ENCODE measurements at places on chromosomes 2 and 18.

DNA sequence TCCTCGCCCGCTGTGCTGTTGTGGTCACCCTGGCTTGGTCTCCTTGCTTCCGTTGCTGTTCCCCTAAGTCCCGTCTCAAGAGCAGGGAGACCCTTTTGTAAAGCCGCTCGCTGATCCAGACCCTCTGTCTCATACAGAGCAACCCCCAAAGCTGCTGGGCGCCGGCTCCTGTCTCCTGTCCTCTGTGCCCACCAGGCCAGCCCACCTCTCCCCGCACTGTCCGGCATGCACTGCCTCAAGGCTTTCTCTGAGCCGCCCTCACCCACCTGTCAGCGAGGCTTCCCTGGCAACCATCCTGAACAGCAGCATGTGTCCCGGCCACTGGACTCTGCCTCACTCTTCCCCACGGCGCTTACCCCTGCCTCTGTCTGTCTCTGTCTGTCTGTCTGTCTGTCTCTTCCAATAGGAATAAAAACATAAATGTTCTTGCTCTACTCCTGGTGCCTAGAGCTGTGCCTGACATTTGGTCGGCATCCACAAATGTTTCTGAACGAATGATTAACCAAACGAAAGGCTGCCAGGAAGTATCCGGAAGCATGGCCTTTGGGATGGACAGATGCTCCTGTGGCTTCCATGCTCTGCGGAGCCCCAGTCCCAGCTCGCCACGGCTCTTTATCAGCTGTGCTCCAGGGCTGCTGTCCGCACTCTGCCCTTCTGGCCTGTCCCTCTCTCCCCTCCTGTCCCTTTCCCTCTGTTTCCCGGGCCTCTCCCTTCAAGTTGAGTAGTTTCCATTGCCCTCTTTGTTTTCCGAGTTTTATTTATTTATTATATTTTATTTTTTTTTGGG is 7.8 kb downstream of the COLEC11 start:
- DNase-seq = no peak

DNA sequence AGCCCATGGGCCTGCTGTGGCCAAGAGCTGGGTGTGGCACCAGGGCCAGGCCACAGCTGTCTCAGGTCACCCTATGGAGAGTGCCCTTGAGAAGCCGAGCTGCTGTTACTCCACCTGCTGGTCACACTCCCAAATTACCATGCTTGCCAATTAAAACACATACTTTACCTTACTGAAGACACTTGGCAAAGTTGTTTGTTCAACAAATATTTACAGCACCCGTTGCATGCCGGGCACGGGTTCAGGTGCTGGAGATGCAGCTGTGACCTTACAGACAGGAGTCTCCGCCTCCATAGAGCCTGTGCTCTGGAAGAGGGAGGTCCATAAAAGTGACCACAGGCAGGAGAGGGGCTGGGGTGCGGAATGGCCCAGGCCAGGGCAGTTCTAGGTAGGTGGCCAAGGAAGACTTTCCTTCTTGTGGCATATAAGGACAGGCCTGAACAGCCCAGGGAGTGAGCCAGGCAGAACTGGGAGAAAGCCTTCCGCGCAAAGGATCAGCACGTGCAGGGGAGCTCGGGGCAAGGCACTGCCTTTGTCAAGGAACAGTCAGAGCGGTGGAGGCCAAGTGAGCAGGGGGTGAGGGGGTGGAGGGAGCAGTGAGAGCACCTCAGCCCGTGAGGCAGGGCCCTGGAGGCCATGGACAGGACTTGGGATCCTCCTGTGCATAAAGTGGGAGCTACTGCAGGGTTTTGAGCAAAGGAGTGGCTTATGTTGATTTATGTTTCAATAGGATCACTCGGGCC is 23.6 kb upstream of the RBM44 start:
- DNase-seq = no peak

GRCh38 chr2:66851449-66851872 is 416.5 kb downstream of the MEIS1 start:
- no peak for DNase-seq

GRCh38 chr18:46322411-46322891 is 218.3 kb downstream of the HAUS1 start:
- DNase-seq = no peak

DNA sequence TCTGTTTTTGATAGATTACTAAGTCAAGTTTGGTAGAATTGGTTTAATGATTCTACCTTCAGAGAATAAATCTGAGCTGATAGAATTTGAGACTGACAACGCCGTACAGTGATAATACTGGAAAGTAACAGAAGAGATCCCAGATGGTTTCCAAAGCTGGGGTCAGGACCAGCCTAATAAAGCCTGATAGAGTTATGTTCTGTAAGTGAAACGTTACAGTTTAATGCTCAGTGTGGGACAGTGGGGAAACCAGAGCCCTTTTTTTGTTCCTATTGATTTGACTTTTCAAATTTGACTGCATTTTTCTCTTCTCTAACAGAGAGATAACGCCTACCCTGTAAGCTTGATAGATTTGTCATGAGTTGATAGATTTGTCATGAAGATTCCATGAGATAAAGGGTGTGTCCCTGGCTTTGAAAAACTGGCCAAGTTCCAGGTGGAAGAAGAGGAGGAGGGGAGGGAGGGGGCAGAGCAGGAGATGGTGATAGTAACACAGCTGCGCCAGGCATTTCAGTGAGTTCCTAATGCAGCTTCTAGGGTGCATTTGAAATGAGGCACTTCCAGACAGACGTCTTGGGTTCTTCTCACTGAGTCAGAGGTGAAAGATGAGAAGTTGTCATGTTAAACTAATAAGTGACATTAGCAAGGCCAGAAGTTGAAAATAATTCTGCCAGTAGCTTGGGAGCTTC is 65.1 kb downstream of the CERS6 start:
- DNase-seq = no peak

- DNase-seq = no peak
These were observed 56.1 kb upstream of the NFE2L2 start for GRCh38 chr2:177320596-177320995.

- DNase-seq = no peak
These were observed 127.2 kb upstream of the SP5 start for GRCh38 chr2:170587922-170588321.

GRCh38 chr2:161873707-161874106 is 200.3 kb downstream of the DPP4 start:
- DNase-seq = no peak

DNA sequence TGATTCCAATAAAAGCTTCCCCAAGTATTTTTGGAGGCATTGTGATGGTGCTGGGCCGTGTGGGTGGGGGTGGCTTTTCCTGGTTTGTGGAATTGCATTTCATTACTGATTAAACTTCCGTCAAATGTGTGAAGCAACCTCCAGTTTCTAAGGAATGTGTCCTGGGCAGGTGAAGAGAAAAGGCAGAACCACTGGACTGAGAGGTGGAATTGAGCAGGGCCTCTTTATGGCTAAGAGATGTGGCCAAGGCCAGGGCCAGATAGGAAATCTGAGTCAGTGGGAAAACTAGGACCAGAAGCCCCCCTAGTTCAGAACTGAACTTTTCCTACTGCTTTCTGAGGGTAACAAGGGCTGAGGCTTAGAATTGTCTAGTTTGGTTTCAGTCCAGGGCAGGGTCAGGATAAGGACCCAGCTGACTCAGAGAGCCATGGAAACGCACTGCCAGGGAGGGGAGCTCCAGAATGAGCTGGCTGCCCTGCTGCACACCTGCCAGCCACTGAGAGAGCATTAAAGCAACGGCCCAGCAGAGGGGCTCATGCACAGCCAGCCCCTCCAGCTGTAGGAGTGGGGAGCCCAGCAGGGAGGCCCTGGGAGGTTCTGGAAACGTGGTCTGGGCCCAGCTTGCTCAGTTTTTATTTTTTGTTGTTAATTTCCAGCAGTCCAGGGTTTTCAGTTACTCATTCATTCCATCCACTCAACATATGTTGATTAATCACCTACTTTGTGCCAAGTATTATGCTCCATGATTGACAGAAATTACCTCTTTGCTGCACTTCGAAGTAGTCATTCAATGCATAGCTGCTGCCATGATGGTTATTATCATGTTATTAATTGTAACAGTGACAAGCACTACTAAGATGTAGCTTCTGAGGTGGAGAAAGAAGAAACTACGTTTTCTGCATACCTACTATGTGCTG is 156.1 kb downstream of the MSH2 start:
- DNase-seq = no peak

- no peak for DNase-seq
These were observed 51.6 kb downstream of the NEDD4L start for GRCh38 chr18:58095655-58096054.

DNA sequence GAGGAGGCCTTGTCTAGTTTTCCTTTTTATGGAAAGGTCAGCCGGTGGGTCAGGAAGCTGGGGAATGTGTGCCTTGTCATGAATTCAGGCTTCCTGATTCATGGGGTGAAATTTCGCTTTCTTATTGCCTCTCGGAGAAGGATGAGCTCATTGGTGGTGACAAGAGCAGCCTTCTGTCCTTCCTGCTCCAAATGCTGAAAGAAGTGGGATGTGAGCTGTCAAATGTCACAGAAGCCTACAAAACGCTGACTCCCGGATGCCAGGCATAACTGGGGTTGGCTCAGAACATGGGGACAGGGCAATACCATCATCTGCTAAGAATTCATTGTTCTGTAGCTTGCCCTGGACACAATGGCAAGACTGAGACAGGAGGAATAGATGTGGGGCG is 55.8 kb upstream of the FAM136A start:
- no peak for DNase-seq

DNA sequence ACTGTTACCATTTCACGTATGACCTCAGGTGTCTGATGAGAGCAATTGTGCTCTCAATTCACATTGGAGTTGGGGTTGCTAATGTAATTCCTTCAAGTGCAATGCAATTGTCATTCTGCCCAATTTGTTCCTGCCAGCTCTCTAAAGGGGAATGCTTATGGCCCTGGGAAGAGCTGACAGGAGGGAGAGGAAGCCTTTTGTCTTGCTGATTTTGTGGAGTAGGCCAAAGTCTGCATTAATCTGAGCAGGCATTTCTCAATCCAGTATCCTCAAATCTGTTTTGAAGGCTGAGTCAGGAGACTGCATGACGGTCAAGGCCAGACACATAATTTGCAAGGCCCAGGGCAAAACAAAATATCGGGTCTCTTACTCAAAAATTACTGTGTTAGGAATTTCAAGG is 326.4 kb upstream of the SPHKAP start:
- DNase-seq = no peak

- no peak for DNase-seq
These were observed 283.2 kb downstream of the SOX11 start for GRCh38 chr2:5975401-5975800.

DNA sequence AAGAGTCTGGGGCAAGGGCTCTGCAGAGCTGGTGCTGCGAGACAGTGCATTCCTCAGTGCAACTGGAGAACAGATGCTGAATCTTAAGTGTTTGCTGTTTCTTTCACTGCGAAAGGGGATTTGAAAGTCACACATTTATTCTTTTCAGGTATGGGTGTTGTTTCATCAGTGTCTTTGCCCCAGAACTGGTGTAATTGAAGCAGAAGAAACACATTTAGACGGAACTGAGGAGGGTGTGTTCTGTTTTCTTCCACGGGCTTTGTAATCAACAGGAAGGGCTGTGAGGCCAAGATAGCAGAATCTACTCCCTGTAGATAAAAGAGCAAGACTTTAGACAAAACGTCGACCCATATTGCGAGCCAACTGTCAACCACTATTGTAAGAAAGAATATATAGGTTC is 151.9 kb downstream of the EPHA4 start:
- DNase-seq = no peak

- no peak for DNase-seq
These were observed 137.3 kb upstream of the NFATC1 start for GRCh38 chr18:79258447-79258846.

GRCh38 chr18:36296650-36297416 is 680 bp upstream of the FHOD3 start:
- DNase-seq = no peak
